ENCODE measurements at places on chromosomes 1 and 21.

- no peak for DNase-seq
Measured at GRCh38 chr1:234606784-234607108, 3.2 kb downstream of the IRF2BP2 start.

GRCh38 chr1:244113532-244114320, 62.6 kb downstream of the ZBTB18 start:
- DNase-seq, result no peak

DNA sequence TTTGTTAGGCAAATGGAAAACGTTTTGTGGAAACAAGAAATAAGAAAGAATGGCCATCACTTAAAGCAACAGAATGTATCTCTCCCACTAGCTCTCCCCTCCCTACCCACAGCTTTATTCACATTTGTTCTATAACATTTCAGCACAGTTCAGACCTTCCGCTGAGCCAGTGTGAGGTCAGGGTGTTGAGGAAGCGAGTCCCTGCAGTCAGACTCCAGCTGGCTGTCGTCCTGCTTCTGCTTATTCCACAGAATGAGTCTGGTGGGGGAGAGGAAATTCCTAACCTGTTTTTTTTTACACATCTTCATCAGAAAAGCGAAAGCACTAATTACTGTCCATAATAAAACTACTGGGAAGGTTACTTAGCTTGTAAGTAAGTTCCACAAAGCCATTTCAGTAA, 39.0 kb downstream of the MRPL39 start:
- no peak for DNase-seq

DNA sequence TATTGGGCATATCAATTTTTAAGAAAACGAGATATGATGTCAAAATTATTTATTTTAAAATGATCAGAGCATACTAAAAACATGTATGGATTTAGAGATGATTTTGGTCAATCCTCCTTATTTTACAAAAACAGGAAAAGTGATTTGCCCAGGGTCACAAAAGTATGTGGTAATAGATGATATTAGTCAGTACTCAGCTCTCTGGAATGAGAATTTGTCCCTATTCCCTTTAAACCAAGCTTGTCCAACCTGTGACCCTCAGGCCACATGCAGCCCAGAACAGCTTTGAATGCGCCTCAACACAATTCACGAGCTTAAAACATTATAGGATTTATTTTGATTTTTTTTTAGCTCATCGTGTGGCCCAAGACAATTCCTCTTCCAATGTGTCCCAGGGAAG, 104.7 kb downstream of the AKT3 start:
- DNase-seq, result no peak

- DNase-seq, result no peak
Measured at GRCh38 chr1:47766832-47767740, 230.1 kb downstream of the TRABD2B start.

DNA sequence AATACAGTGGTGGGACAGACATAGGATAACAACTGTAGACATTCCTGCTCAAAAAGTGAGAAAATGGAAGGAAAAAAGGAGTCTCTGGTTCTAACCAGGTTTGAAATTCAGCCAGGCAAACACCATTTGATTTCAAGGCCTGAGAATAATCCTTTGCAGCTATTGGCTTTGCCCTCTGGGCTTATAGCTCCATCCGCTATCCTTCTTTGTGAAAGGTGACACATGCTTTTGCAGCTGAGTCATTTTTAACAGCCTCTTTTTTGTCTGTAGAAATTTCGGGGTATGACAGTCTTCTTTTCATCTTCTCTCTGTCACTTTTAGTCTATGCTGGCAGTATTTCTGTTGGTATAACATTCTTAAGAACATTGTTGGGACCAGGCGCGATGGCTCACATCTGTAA, 16.2 kb downstream of the SDHC start:
- DNase-seq, result no peak

DNA sequence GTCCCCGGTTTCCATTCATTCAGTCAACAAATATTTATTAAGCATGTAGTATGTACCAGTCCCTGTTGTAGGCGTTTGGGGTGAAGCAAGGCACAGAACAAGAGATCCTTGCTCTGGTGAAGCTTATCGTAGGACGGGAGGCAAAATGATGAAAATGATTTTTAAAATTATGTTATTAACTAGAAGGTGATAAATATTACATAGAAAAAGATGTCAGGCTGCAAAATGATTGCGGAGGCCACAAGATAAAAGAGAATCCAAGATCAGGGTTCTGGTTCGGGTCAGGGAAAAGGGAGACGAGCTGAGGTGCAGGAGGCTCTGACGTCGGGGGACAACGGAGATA, 602 bp upstream of the CGN start:
- DNase-seq, result no peak

DNA sequence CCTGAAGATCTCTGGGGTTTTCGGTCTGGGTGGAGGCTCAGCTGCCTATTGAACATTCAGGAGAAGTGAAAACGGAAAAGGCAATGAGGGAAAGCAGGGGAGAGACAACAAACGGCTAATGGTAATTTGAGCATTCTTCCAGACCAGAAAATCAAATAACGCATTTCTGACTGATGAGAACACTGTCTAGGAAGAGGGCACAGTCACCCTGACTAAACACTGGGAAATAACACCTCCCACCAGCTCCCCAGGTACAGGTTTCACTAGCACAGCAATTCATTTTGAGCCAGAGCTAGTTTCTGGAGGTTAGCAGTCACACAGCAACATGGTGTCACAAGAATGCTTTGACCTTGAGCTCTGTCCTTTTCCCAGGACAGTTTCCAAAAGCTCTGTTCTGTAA, 21.1 kb downstream of the NCF2 start:
- no peak for DNase-seq

GRCh38 chr1:151718666-151719065, 2.1 kb upstream of the CELF3 start:
- no peak for DNase-seq

DNA sequence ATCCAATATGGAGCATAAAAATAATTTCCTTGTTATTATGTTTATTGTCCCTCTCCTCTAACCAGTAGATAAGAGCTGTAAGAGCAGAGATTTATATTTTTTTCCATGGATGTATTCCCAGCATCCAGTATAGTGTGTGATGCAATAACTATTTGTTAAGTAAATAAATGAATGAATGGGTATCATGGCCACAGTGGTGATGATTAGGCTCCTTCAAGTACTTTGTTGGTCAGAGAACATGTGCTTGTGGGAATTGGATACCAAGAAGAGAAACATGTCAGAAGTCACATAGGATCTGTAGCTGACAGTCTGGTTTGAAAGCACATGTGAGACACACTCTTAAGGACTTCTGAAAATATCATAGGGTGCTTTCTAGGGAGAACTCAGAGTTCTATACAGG, 588.5 kb downstream of the AGBL4 start:
- no peak for DNase-seq

GRCh38 chr1:116409751-116410191, 36.7 kb downstream of the ATP1A1 start:
- no peak for DNase-seq

DNA sequence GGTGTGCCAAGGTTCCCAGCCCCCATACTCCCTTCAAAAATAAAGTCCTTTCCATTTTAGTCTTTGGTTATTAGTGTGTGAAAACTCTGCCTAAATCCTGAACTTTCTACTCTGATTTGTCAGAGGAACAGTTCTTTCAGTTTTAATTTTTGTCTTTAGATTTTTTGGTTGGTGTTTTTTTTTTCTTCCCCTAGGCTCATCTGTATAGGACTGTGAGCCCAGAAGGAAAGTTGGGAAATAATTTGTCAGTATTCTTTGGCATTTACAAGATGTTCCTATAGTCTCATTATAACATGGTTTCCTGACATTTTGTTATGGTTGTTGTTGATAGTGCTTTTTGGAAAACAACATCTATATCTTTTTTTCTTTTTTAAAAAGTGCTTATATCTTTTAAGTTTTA, 38.0 kb downstream of the LAMC1 start:
- DNase-seq, result no peak

GRCh38 chr1:99738858-99739465, 27.5 kb downstream of the FRRS1 start:
- DNase-seq, result no peak

DNA sequence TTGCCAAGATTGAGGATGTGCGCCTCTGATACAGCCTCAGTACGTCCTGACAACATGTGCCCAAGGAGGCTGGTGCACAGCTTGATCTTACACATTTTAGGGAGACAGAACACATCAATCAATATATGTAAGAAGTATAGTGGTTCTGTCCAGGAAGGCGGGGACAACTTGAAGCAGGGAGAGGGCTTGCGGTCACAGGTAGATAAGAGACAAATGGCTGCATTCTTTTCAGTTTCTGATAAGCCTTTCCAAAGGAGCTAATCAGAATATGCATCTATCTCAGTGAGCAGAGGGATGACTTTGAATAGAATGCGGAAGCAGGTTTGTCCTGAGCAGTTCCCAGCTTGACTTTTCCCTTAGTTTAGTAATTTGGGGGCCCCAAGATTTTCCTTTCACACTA, 10.2 kb downstream of the DHCR24 start:
- DNase-seq, result no peak

- no peak for DNase-seq
Measured at GRCh38 chr1:179729881-179730280, 13.2 kb upstream of the FAM163A start.

DNA sequence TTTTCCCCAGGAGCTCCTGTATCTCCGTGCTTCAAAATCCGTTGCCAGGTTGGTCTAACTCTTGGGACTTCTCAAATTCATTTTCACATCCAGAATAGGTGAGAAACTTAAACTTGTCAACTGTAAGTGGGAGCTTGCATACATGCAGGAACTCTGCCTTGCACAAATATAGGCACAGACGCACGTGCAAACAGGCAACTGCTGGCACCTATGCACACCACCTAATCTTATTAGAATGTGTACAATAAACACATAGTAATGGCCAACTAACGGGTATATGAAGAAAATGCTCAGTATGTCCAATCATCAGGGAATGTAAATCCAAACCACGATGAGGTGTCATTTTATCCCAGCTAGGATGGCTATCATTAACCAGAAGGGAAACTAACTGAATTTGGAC, 22.6 kb upstream of the FCGR2A start:
- DNase-seq, result no peak

- peak; percentile 23 for DNase-seq
Measured at GRCh38 chr1:220347654-220348175, 75.5 kb upstream of the RAB3GAP2 start.

- no peak for DNase-seq
Measured at GRCh38 chr1:199089393-199090122, 450.7 kb downstream of the PTPRC start.

DNA sequence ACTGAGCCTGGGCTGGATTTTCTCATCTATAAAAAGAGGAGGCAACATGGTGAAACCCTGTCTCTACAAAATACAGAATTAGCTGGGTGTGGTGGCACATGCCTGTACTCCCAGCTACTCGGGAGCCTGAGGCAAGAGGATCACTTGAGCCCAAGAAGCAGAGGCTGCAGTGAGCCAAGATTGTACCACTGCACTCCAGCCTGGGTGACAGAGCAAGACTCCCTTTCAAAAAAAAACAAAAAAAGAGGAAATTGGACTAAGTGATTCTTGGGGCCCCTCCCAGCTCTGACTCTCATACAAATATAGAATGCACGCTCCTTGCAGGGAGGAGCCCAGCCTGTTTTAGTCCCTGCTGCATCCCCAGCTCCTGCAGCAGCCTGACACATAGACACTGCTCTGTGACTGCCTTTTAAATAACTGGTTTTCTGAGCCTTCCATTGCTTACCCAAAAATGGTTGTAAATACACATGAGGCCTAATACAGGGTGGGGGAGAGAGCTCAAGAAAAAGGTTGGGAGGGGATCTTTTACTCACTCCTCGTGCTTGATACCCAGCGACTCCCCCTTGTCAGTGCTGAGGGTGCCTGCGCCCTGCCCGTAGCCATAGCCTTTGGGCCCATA, 17.2 kb downstream of the CSRP1 start:
- no peak for DNase-seq

DNA sequence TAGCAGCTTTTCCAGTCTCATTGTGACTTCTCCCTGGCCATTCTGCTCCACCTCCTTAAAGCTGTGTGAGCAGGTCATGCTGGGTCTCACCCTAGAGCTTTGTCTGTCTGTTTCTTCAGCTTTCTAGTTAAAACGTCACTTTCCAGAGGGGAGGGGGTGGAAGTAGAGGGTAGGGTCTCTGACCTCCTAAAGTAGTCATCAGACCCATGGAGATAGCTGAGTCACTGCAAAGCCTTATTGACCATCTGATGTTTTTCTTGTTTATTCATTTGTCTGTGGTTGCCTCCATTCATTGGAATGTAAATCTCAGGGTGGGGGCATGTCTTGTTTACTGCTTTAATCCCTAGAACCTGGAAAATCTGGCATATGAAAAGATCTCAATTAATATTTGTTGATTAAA, 52.7 kb downstream of the ELF3 start:
- DNase-seq, result no peak

DNA sequence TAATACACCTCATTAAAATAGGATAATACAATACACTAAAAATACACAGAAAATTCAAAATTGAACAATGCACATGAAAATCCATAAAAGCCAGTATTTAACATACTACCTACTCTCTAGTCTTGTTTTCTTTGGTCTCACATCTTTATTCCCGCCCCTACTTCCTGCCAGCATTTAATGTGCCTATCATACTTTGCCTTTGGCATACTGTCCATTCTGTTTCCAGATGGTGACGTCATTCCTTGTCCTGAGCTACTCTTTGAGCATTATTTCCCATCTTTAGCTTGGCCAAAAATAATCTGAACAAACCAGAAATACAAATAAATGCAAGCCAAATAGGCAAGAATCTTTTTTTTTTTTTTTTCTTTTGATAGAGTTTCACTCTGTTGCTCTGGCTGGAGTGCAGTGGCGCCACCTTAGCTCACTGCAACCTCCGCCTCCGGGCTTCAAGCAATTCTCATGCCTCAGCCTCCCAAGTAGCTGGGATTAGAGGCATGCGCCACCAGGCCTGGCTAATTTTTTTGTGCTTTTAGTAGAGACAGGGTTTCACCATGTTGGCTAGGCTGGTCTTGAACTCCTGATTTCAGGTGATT, 4.4 kb downstream of the HFM1 start:
- DNase-seq, result no peak

DNA sequence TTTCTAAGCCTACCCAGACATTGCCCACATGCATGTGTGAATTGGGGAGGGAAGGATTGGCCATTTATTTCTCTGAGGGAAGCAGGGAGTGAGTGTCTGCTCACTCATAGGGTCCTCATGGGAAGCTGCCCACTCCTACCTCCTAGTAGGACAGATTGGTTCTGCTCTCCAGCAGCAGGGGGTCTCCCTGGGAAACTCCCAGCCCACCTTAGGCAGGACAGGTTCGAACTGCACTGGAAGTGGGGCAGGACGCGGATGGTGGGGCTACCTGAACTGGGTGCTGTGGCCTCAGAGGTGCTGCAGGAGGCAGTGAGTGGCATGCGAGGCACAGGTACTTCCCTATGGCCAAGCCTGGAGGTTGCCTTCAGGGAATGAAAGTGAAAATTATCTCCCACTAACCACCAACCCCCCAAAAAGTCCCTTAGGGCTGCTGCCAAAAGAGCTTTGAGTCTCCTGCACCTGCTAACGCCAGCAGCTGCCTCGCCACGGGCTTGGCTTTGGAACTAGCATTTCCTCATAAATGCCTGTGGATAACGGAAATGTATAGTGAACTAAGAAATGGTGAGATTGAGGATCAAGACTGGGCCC, 157.0 kb upstream of the COA6 start:
- DNase-seq, result no peak

DNA sequence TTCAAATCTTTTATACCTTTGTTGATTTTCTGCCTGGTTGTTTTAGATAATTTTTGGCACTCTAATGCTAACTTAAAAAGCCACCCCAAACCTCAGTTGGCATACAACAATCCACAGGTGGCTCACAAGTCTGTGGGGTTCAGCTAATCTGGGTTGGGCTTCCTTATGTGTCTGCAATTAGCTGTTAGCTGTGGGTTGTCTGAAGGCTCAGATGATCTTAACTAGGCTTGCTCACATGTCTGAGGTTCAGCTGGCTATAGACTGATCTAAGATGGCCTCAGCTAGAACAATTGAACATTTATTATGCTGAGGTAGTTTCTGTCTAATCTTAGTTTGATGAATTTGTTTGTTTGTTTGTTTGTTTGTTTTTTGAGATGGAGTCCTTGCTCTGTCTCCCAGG, 44.9 kb upstream of the ADAR start:
- no peak for DNase-seq

Measured in NCI-H2171 (cell line).